ENCODE measurements at places on chromosomes 5 and 9. TPM values are rescaled to one million over a fixed set of nuclear protein-coding genes. Genes with fewer than 3 reads are reported as not detected.

The ADAMTS13 gene
- total RNA-seq = 7.3 TPM

The ANKRD31 gene
- 0.07 TPM for total RNA-seq

GRCh38 chr5:16455668-16456067 lies 9.9 kb downstream of the ZNF622 start:
- H3K4me3 ChIP-seq = no peak overlapping the region
- DNase-seq = no peak
- peak overlapping the region; percentile 80 for H3K27ac ChIP-seq
- H3K4me1 ChIP-seq = peaks cover 27% of the 10 kb centered on the region

DNA sequence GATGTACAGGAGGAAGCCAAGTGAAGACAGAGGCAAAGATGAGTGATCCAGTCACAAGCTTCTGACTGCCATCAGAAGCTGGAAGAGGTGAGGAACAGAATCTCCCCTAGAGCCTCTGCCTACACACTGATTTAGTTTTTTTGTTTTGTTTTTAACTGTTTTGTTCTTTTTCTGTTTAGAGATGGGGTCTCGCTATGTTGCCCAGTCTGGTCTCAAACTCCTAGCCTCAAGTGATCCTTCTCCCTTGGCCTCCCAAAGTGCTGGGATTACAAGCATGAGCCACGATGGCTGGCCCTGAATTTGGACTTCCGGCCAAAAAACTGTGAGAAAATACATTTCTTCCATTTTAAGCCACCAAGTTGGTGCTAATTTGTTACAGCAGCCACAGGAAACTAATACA lies 204.7 kb upstream of the ZNF608 start:
- no peaks in the 10 kb centered on the region for H3K4me1 ChIP-seq
- no peaks in the 10 kb centered on the region for H3K36me3 ChIP-seq
- H3K27ac ChIP-seq = no peak overlapping the region
- no peak overlapping the region for H3K4me3 ChIP-seq

- peaks cover 19% of the 10 kb centered on the region for H3K4me1 ChIP-seq
- H3K27ac ChIP-seq = no peak overlapping the region
- no peak overlapping the region for H3K4me3 ChIP-seq
Observed at GRCh38 chr9:116269250-116269649, 115.7 kb downstream of the PAPPA start.

GRCh38 chr5:68240202-68240601 lies 24.6 kb downstream of the PIK3R1 start:
- no peaks in the 10 kb centered on the region for H3K27me3 ChIP-seq
- no peaks in the 10 kb centered on the region for H3K36me3 ChIP-seq
- no peak overlapping the region for H3K27ac ChIP-seq
- H3K4me1 ChIP-seq = peaks cover 14% of the 10 kb centered on the region

DNA sequence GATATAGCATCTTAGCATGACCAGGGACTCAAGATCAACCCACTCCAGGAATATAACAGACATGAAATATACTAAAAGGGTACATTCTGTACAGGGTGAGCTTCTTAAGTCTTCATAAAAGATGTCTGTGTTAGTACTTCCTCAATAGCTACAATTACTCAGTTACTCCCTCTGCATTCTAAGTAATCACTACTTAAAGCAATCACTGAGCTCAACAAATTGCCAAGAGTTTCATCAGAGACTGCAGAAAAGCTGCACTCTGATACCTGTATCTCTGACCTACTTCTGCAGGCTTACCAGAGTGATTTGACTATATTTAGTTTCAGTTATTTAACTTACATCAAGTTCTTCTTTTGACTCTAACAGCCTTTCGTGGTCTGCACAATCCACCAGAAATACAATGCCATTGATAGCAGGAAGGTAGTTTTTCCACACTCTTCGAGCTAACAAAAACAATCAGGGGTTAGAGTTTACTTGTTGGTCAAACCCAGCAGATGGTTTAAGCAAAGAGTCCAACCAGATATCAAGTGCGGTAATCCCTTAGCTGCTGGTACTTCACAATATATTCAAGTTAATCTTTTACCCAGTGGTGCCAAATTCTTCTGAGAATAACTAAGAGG lies 23.3 kb downstream of the SAR1B start:
- no peak for DNase-seq
- peaks cover 54% of the 10 kb centered on the region for H3K36me3 ChIP-seq
- no peak overlapping the region for H3K4me3 ChIP-seq
- no peak overlapping the region for H3K27ac ChIP-seq
- no peaks in the 10 kb centered on the region for H3K27me3 ChIP-seq
